Activated naive CD8-positive, alpha-beta T cell treated with anti-CD3 and anti-CD28 coated beads for 36 hours (primary cell): ENCODE measurements at places on chromosomes 7 and 10.
A peak's percentile ranks its signal among the peaks of the same experiment; 100 is the strongest.

DNA sequence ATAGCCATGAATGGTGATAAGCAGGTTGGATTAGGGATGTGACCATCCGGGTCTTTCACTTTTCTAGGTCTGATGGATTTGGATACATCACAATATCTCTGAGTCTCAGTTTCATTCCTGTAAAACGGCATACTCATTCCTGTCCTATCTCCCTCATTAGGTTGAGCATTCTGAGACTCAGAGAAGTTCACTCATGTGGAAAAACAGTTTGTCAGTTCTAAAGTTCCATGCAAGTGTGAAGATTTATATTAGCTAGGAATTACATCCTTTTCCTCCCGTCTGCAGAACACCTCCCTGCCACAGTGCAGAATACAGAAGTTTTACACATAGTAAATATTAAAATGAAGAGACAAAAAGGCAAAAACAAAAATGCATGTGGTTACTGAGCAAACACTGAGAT, 94.2 kb upstream of the SLC25A13 start:
- DNase-seq, result no peak

DNA sequence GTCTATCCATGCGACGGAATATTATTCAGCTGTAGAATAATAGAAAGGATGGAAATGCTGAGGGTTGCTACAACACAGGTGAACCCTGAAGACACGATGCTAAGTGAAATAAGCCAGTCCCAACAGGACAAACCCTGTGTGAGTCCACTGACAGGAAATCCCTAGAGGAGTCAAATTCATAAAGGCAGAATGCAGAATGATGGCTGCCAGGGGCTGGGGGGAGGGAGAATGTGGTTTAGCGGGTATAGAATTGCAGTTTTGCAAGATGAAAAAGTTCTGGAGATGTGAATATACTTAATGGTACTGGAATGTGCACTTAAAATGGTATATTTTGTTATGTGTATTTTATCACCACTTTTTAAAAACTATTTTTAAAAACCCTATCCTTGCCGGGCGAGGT, 36.9 kb upstream of the DOCK1 start:
- no peak for DNase-seq

- DNase-seq, result no peak
These were observed 134.1 kb downstream of the TEX36 start for GRCh38 chr10:125548878-125549277.

DNA sequence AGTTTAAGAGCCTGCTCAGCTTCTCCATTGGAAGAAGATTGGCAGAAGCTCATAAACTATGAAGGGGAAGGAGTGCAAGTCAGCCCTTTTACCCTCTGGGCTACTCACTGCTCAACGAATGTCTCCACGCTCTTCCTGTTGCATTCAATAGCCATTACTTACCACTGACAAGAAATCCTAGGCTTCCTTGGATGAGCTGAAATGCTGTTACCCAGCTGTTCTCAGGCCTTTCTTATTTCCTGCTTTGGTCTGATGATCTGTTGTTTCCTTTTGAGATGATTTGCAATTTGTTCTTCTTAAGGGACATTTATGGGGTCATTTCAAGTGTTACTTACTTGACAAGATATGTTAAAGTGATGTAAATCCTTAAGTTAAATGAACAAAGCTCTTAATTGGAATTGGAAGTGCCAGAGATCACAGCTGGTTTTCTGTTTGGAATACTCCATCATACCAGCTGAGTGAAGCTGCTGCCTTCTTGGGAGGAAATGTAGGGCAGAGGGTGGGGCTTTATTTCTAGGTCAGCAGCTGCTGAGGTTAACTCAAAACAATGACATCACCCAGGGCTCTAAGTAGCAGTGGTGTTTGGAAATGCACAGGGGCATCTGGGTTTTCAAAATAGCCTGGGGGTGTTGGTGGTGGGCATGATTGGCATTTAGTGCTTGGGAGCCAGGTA, 170.0 kb downstream of the PRKCQ start:
- no peak for DNase-seq

GRCh38 chr10:112946649-112947048, 3.4 kb upstream of the TCF7L2 start:
- no peak for DNase-seq

GRCh38 chr7:73716318-73716890, 3.1 kb downstream of the STX1A start:
- DNase-seq, result no peak

DNA sequence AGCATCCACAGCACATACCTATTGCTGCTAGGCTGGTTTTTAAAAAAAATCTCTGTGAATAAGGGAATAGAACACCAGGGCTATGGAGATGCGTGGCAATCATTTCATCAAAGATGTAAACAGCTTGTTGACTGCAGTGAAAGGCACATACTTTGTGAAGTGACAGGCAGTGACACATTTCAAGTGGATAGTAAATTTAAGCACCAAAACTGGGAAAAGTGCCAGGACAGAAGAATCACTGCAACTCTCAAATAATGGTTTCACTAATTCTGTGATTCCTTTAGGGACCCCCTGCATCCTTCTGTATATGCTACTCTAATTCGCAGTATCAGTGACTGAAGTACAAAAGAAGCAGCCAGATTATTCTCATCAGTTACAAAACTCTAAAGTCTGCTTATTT, 145.2 kb upstream of the KLF14 start:
- no peak for DNase-seq

DNA sequence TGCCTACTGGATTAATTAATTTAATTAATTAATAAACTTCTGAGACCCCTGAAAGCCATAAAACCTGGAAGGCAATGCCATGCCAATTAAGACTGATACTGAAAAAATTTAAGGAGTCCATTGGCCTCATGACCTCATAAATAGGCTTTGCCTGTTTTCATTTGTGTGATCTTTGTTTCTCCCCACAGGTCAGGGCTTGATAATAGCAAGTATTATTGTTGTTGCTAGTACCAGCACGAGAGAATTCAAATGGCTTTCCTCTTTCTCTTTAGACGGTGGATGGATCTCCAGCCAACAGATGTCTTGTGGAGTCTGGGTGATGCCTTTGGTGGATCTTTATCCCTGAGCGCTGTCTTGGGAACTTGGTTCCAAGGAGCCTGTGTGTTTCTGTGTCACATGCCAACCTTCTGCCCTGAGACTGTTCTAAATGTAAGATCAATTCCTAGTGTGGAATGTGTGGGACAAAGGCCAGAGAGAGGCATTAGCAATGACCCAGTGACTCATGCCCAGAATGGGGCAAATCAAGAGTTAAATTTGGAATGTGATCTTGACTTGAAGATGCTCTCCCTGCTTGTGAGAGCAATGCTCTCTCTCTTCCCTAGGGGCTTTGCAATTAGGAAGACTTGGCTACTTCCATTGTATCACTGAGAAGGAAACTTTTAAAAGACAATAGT, 17.7 kb downstream of the ACSM6 start:
- no peak for DNase-seq

DNA sequence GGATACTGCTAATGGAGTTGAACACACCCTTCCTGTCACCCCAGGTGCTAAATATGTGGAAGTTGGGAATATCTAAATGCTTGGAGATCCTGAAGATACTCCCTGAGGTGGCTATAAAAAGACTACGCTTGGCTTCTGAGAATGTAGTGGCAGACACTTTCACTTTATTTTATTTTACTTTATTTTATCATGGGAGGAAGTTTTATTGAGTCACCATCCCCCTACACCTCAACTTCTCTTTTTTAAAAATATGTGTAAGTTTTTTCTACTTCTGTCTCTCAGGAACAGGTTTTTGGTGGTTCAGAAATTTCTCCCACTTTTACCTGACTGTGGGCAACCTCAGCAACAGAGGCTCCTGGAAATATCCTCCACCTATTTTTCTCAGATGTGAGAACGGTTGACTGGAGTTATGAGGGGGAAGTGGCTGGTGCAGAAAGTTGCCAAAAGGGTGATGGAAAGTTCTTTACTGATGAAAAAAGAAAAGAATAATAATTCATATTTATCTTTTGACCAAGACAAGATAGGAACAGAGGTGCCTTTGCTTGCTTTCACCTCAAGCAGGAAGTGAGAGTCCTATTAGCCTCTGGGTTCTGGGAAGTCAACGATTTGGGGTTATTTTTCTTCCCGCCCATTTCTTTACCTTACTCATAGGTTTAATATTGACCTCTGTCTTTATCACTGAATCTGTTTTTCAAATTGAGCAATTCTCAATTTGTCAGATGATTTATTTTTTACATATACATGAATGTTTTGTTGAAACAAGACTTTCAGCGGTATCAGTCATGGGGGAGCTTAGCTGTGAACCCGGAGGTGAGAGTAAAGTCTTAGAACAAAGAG, 103.6 kb downstream of the AHR start:
- peak; percentile 21 for DNase-seq

GRCh38 chr10:71494980-71495381, 98.3 kb downstream of the CDH23 start:
- DNase-seq, result no peak
